ENCODE measurements at places on chromosomes 12 and 14. TPM values are rescaled to one million over a fixed set of nuclear protein-coding genes. Genes with fewer than 3 reads are reported as not detected.

GABARAPL1 gene
- total RNA-seq = 7.2 TPM

GRCh38 chr14:73149753-73150152 is 13.4 kb downstream of the PSEN1 start:
- H3K36me3 ChIP-seq = no peaks in the 10 kb centered on the region
- H3K27me3 ChIP-seq = no peaks in the 10 kb centered on the region
- DNase-seq = no peak
- peaks cover 7% of the 10 kb centered on the region for H3K4me1 ChIP-seq

DNA sequence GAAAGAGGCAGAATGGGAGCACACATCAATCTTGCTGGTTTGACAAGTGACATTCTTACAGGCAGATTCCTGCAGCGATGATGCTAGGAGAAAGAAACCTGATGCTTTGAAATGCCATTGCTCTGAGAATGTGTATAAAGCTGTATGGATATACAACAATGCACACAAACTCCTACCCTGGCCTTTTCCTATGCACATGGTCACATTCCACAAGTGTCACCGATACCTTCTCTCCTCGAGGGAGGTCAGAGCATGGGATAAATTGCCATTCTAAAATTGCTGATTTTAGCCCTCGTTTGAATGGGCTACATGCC is 11.9 kb downstream of the FGF6 start:
- peaks cover 2% of the 10 kb centered on the region for H3K36me3 ChIP-seq
- H3K27ac ChIP-seq = no peak overlapping the region
- H3K27me3 ChIP-seq = no peaks in the 10 kb centered on the region
- H3K4me3 ChIP-seq = no peak overlapping the region
- H3K4me1 ChIP-seq = no peaks in the 10 kb centered on the region

PLA2G1B gene
- not detected for total RNA-seq

DNA sequence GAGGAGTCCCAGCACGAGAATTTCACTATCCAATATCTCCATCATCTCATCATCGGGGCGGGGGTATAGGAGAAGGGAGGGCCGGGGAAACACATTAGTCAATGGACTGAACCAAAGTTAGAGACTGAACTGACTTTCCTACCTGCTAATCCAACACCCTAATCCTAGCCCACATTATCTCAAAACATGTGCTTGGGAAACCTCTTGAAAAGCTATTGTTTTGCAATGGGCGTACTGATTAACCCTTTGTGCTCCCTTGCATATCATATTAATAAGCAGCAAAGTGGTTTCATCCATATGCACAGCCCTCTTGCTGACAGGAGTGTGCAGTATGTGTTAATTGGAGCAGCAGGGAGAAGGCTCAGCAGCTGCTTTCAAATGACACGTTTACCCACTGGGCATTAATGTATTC is 125.7 kb upstream of the GRIP1 start:
- no peaks in the 10 kb centered on the region for H3K27me3 ChIP-seq
- no peak overlapping the region for H3K27ac ChIP-seq
- no peak overlapping the region for H3K4me3 ChIP-seq
- no peak for DNase-seq

DNA sequence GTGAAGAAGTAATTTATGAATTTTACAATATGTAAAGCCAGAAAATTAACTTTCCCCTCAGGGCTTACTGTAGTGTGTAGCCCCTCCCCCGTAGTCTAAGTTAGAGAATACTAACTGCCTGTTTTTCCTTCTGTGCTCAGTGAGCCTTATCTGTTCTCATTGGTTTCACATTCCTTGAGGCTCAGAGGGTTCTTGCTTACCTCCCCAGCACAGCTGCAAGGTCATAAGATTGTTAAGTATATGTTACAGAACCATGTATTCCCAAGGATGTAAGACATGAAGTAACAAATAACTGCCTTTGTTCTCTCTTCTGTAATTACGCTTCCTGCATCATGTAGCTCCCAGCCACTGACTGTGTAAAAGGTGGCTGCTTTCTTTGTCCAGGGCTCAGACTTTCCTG is 1351.1 kb downstream of the TMEM121 start:
- no peak overlapping the region for H3K27ac ChIP-seq
- no peak for DNase-seq
- H3K4me3 ChIP-seq = no peak overlapping the region
- H3K36me3 ChIP-seq = no peaks in the 10 kb centered on the region
- H3K27me3 ChIP-seq = peaks cover 52% of the 10 kb centered on the region

- no peaks in the 10 kb centered on the region for H3K4me1 ChIP-seq
- no peak for DNase-seq
- no peaks in the 10 kb centered on the region for H3K36me3 ChIP-seq
- no peak overlapping the region for H3K27ac ChIP-seq
- no peak overlapping the region for H3K4me3 ChIP-seq
- H3K27me3 ChIP-seq = peaks cover 78% of the 10 kb centered on the region
These were observed 3.5 kb downstream of the MYF6 start for GRCh38 chr12:80710727-80711449.

GRCh38 chr14:30998100-30998706 is 27.2 kb upstream of the AP4S1 start:
- DNase-seq = no peak
- H3K4me1 ChIP-seq = peaks cover 35% of the 10 kb centered on the region
- H3K27ac ChIP-seq = no peak overlapping the region
- peaks cover 56% of the 10 kb centered on the region for H3K36me3 ChIP-seq
- H3K27me3 ChIP-seq = no peaks in the 10 kb centered on the region

GRCh38 chr14:63933110-63933509 is 80.3 kb downstream of the SYNE2 start:
- peaks cover 17% of the 10 kb centered on the region for H3K4me1 ChIP-seq
- no peak overlapping the region for H3K4me3 ChIP-seq
- H3K27ac ChIP-seq = peak overlapping the region; percentile 1
- peaks cover 4% of the 10 kb centered on the region for H3K36me3 ChIP-seq

DNA sequence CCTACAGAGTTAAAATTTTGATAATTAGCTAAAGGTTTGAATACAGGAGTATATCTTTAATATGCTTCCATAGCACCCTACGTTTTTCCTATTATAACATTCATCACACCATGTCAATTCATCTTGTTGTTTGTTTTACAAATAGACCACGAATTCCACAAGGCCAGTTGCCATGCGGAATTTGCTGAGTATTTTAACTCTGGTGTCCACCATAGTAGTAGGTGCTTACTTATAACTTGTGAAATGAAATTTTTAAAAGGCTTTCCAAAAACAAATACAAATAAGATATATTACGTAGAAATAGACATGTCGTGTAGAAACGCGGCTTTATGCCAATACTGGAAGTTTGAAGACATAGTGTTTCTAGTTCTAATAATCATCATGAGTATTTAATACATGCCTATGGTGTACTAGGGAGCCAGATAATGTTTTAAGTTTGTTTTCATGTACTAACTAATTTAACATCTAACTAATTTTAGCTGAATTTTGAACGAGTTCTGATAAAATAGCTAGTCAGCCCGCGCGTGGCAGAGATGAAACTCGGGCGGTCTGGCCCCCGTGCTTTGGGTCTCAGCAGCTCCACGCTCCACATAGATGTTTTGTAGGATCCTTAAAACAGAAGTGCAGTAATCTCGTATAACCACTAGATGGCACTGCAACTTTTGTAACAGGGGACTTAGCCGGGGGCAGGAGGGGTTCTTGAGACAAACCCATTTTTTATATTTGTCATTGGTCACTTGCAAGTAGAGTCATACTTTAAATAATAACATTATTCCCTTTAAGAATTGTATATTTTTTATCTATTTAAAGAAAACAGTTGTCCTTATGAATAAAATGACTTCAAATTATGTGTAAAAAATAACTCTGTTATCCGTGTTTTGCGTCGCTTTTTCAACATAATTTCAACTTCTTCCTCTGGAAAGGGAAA is 10.2 kb downstream of the CD69 start:
- H3K4me1 ChIP-seq = peaks cover 44% of the 10 kb centered on the region
- no peak for DNase-seq
- H3K27ac ChIP-seq = peak overlapping the region; percentile 62
- H3K36me3 ChIP-seq = peaks cover 35% of the 10 kb centered on the region
- H3K27me3 ChIP-seq = no peaks in the 10 kb centered on the region

- H3K27me3 ChIP-seq = no peaks in the 10 kb centered on the region
- peak; percentile 28 for DNase-seq
- H3K27ac ChIP-seq = peak overlapping the region; percentile 80
- H3K4me3 ChIP-seq = peak overlapping the region; percentile 92
- peaks cover 13% of the 10 kb centered on the region for H3K36me3 ChIP-seq
These were observed 732 bp downstream of the ZNF664 start for GRCh38 chr12:123973552-123974341.

- DNase-seq = no peak
- peaks cover 48% of the 10 kb centered on the region for H3K4me1 ChIP-seq
- peak overlapping the region; percentile 87 for H3K27ac ChIP-seq
These were observed 1.1 kb upstream of the GMFB start for GRCh38 chr14:54489731-54490444.

DNA sequence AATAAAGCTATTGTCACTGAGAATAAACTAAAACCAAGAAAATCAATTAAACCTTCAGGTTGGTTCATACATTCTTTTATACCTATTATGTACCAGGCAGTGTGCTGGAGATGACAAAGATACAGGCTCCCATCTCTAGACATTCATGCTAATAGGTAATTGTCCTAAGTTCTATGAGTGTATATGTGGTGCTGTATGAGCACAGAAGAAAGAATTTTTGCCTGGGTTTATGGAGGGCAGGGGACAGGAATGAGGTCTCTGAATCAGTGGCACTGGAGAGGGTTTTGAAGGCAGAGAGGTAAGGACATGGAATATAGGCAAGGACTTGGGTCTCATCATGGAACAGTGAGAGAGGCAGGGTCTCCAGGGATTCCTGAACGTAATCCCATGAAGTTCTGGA is 38.7 kb downstream of the MAP1LC3B2 start:
- no peak overlapping the region for H3K27ac ChIP-seq
- peaks cover 26% of the 10 kb centered on the region for H3K4me1 ChIP-seq
- H3K36me3 ChIP-seq = no peaks in the 10 kb centered on the region
- H3K27me3 ChIP-seq = no peaks in the 10 kb centered on the region
- DNase-seq = no peak
- H3K4me3 ChIP-seq = no peak overlapping the region

DNA sequence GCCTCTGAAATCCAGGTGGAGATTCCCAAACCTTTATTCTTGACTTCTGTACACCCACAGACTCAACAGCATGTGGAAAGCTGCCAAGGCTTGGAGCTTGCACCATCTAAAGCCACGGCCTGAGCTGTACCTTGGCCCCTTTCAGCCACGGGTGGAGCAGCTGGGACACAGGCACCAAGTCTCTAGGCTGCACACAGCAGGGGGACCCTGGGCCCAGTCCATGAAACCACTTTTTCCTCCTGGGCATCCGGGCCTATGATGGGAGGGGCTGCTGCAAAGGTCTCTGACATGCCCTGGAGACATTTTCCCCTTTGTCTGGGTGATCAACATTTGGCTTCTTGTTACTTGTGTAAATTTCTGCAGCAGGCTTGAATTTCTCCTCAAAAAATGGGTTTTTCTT is 32.0 kb downstream of the EIF2S3B start:
- no peak for DNase-seq
- H3K4me1 ChIP-seq = peaks cover 25% of the 10 kb centered on the region

GRCh38 chr14:75531660-75532317 is 9.5 kb downstream of the BATF start:
- peaks cover 35% of the 10 kb centered on the region for H3K4me1 ChIP-seq
- H3K36me3 ChIP-seq = peaks cover 60% of the 10 kb centered on the region

DNA sequence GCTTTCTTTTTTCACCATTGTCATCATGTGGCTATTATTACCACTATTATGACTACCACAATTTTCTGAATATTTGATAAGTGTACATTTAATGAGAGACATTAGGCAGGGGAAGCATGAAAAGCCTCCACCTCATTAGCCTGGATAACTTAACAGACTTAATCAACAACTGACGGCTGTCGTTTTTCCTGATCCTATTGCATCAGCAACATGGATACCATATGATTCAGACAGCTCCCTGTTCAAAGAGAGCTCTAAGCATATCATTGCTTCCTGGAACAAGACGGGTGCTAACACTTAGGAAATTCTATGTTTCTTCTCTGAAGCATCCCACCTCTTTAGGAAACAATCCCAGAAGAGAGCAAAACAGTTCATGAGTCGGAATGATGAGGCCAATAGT is 765.2 kb downstream of the NOVA1 start:
- H3K36me3 ChIP-seq = no peaks in the 10 kb centered on the region
- no peak overlapping the region for H3K4me3 ChIP-seq
- H3K4me1 ChIP-seq = no peaks in the 10 kb centered on the region
- no peaks in the 10 kb centered on the region for H3K27me3 ChIP-seq

- no peak for DNase-seq
- no peak overlapping the region for H3K27ac ChIP-seq
These were observed 20.3 kb upstream of the SINHCAF start for GRCh38 chr12:31346267-31346666.

- no peaks in the 10 kb centered on the region for H3K36me3 ChIP-seq
- H3K4me1 ChIP-seq = no peaks in the 10 kb centered on the region
- no peak overlapping the region for H3K27ac ChIP-seq
- no peak for DNase-seq
These were observed 34.1 kb upstream of the FZD10 start for GRCh38 chr12:130127912-130128789.

GLIPR1L2 gene
- not detected for total RNA-seq

DNA sequence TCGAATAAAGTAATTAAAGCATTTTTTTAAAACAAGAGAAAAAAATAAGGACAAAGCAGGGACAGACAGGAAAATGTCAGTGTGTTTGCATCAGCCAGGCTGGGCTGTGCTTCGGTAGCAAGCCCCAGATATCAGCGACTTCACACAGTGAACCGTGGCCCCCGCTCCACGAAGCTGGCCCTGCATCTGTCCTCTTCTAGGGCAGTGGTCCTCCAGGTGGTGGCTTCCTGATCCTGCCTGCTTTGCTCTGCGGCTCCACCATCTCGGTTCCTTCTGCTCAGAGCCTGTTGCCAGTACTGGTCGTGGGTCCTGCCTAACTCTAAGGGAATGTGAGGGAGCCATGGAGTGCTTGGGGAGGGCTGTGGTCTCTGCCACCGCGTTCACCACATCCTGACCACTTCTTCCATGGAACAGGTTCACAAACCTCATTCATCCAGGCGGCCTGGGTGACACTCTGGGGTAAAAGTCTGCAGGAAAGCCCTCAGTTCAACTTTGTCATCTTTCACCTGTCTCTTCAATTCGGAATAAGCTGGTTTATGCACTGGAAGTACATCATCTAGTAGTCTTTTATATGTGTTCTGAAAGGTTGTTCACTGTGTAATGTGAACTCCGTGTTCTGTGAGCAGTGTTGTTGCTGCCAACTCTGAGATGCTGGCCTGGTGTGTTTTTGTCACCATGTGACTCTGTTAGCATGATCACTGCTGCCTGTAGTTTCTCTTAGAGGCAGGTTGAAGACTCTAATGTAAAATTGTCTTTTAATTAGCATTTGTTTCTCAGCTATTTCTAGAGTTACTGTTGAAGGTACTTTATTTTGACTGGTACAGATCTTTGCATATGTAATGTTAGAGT is 47.9 kb downstream of the ANKRD9 start:
- no peaks in the 10 kb centered on the region for H3K27me3 ChIP-seq
- no peak overlapping the region for H3K27ac ChIP-seq
- no peak overlapping the region for H3K4me3 ChIP-seq
- peaks cover 1% of the 10 kb centered on the region for H3K36me3 ChIP-seq
- no peak for DNase-seq

GPR137C gene
- 0.32 TPM for total RNA-seq

HOXC12 gene
- not detected for total RNA-seq

All from activated naive CD8-positive, alpha-beta T cell treated with anti-CD3 and anti-CD28 coated beads for 36 hours (primary cell).